Left lung (tissue), 14 donors: ENCODE measurements at places on chromosomes 1 and 21. TPM values are rescaled to one million over a fixed set of nuclear protein-coding genes. Genes with fewer than 3 reads are reported as not detected.

The NTMT2 gene
- not detected for total RNA-seq

DNA sequence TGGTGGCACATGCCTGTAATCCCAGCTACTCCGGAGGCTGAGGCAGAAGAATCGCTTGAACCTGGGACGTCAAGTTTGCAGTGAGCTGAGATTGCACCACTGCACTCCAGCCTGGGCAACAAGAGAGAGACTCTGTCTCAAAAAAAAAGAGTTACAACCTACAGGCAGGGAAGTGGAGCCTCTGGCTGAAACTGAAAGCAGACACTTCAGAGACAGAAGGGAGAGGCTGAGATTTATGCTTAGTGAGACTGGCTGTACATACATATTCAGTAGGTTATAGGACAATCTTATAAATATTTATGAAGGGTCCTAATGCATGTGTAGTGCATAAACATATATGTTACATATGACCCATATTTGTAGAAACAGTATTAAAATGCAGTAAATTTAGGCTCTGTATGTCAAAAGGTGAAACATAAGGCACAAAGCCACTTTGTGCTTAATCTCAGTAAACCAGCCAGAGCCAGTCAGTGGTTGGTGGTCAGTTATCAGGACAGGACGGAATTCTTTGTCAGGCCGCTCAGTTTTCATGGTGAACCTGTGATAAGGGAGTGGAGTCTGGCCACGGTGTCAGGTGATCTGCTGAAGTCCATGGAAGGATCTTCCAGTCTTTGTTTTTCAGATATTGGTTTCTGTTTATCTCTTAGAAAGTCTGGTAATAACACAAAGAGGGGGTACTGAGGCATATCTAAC, 13.7 kb downstream of the RHEX start:
- no peak for DNase-seq

DNA sequence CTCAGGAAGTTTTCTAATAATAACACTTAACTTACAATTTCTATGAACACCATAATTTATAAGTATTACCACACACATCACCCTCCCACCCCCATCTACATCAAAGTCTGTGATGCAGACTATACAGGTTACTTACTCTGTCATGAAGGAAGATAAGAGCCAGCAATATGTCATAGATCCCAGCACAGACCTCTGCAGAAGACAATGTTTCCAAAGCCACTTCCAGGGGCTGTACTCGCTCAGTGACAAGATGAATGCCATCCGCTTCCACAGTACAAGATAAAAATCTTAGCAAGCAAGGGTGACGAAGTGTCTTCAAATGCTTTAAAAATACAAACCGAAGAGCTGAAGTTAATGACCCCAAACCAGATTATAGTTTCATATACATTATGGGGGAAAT, 15.2 kb downstream of the SCYL3 start:
- DNase-seq = no peak

GRCh38 chr1:24437631-24438396, 22.2 kb downstream of the NIPAL3 start:
- no peak for DNase-seq

DNA sequence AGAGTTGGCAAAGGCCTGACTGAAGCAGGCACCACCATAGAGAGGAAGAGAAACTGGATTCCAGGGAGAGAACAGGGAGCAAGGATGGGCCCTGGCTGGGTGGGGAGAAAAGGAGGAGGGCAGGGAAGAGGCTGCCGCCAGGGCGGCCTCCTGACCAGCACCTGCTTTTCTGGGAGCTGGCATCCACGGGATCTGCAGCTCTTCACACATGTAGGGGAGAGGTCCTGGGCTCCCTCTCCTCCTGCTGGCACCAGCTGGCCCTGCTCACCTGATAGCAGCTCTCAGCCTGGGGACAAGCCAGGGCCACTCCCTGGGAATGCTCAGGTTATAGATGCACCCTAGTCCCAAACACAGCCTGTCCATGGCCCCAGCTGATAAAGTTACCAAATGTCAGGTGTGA, 39.9 kb downstream of the TEX35 start:
- DNase-seq = no peak

The ALX3 gene
- total RNA-seq = not detected

The TENT5C gene
- 11.6 TPM for total RNA-seq

GRCh38 chr1:42368096-42368795, 12.3 kb upstream of the RIMKLA start:
- DNase-seq = peak; percentile 13

DNA sequence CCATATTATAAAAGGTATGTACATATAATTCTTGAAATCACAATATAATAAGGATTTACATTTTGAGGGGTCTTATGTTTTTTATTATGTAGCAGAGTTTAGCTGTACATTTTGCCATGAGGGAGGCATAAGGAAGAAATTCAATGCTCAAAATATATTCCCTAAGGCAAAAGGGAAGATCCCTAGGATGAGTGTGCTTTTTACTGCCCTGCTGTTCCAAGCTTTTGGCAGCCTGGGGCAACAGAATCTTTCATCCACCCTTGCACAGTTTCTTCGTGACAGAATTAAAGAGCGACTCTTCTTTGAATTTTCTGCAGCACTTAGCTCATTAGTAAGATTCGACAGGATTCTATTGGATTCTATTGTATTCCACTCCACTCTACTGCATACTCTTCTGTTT, 39.5 kb upstream of the DAB1 start:
- no peak for DNase-seq
